ENCODE measurements at places on chromosomes 5 and 9.

GRCh38 chr5:37720550-37720952 is 119.3 kb downstream of the GDNF start:
- no peak for DNase-seq

GRCh38 chr9:121294151-121294743 is 26.3 kb downstream of the GSN start:
- DNase-seq, result no peak

DNA sequence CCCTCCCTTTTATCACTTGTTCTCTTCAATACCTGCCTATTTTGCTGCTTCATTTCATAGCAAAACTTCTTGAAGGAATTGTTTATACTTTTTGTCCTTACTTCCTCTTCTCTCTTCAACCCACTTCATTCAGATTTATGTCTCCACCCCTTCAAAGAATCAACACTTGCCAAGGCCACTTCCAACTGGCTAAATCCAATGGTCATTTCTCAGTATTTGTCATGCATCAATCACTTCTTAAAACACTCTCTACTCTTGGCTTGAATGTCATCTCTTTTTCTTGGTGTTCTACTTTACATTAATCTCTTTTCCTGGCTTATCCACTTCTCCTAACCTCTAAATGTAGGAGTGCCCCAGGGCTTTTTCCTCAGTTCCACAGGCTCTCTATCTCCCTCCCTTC is 8.3 kb upstream of the FCHO2 start:
- no peak for DNase-seq

DNA sequence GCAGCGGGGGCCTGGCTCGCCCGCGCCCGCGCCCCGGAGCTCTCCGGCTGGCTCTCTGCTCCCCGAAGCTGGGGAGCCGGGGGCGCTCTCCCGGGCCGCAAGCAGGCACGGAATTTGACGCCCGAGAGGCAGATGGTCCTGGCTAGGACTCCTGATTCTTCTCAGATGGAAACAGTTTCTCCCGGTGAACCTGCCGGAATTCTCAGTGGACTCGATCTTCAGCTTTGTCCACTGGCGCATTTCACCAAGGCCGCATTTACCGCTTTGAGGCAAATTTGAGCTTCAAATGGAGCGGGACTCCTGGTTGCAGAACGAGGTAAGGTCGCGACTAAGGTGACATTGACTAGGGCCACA is 305.7 kb upstream of the KCNN2 start:
- DNase-seq, result no peak

- no peak for DNase-seq
These were observed 97.3 kb downstream of the OXCT1 start for GRCh38 chr5:41772785-41773442.

DNA sequence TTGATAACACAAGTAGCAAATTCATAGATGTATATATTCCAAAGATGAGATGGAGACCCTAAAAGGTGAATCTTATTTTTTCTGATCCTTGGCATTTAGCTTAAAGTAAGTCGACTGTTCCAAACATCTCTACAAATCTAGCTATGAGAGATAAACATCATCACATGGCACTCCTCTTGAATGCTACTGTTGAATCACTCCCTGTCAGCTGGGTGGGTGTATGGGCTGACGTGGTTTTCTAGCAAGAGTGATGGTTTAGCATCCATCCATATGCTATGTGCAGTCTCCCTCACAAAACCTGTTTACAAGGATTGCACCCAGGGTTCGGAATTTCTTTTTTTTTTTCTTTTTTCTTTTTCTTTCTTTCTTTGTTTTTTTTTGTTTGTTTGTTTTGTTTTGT is 13.8 kb downstream of the ACO1 start:
- no peak for DNase-seq

DNA sequence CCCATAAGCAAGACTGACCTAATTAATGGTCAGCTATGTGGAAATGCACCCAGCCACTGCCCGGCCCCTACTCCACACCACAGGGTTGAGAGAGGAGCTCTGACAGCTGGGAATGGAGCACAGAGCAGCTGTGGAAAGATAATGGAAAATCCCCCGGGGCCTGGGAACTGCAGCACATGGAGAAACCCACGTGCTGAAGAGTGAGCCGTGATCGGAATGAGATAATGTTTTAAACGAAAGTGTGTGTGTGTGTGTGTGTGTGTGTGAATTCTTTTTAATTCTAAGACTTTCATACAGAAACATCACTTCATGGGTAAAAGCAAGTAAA is 13.1 kb upstream of the SLC12A7 start:
- DNase-seq, result no peak

- peak; percentile 39 for DNase-seq
These were observed 22.0 kb upstream of the GTF3C5 start for GRCh38 chr9:133008824-133009223.

- DNase-seq, result no peak
These were observed 469.4 kb downstream of the RASEF start for GRCh38 chr9:82593501-82593900.

DNA sequence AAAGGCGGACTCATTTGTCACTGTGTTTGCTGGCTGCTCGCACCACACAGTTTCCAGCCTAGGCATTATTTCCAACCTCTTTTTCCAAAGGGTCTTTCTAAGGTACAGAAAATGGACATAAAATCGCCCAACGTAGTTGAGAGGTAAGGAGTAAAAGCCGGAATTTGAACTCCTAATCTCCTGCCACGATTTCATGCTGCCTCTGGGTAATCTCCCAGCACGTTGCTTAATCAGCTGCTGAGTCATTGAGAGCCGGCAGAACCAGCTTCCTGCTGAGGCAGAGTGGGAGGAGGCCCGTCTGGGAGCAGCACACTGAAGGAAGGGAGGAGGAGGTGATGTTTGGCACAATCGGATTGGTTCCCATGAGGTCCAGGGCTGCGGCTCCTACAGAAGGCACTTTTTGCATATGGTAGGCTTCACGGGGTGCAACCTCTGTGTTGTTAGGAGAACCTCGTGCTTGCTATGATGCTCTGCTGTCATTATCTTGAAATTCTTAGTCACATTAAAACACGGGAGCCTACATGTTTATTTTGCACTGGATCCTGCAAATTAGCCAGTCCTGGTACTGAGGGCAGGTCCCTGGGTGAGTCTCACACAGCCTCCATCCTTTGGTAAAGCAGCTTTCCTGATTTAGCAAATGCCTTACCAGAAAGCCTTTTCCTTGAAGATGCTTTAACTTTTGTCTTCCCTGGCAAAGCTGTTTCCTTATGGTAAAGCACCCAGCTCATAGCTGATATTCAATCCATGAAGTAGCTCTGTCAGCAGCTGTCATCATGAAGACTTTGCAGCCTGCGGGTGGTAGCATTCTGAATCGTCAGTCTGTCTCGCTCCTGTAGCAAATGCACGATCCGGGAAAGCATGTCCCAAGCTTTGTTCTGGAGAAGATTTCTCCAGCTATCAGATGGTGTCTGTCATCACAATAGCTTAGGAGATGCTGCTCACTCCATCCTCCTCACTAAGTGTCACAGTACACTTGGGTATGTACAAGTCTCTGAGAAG is 191.6 kb upstream of the MSX2 start:
- peak; percentile 62 for DNase-seq

GRCh38 chr9:86960938-86961337 is 13.6 kb upstream of the GAS1 start:
- no peak for DNase-seq

GRCh38 chr9:16668734-16669295 is 201.7 kb downstream of the BNC2 start:
- DNase-seq, result no peak

DNA sequence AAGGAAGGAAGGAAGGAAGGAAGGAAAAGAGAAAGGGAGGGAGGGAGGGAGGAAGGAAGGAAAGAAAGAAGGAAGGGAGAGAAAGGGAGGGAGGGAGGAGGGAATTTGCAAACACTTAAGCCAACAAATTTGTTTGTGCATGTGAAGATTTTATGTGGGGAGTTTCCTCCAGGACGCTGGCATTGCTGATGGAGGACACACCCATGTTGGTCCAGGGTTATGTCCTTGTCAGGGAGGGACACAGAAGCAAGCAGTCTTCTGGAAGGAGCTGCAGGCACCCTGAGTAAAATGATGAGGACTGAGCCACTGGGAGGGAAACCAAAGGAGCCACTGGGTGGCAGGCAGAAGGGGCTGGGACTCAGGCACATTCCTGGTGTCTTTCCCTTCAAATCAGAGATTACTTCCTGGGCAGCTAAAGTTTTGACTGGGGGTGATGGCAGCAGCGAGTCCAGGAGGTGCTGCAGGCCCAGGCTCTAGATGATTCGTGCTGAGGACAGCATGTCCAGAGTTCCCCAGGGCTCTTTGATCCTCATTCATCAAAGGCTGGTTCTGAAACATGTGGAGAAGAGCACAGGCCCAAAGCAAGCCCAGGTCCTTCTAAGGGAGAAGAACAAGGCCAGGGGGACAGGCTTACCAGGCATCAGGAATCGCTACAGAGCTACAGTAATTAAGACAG is 109.2 kb downstream of the PAX5 start:
- DNase-seq, result no peak

- DNase-seq, result no peak
These were observed 158.3 kb downstream of the KCTD16 start for GRCh38 chr5:144328980-144329379.

GRCh38 chr5:124408738-124409453 is 337.5 kb downstream of the ZNF608 start:
- DNase-seq, result no peak
